Activated T-cell treated with anti-CD3 and anti-CD28 coated beads, Interleukin-2, amount 50 U/mL, for 72 hours (primary cell): ENCODE measurements at places on chromosomes 5 and 9. TPM values are rescaled to one million over a fixed set of nuclear protein-coding genes. Genes with fewer than 3 reads are reported as not detected.

Gene SEMA5A
- 0.14 TPM for total RNA-seq

Gene GABRP
- total RNA-seq: not detected

Gene NOXA1
- total RNA-seq: 1.4 TPM

Gene TAF11L10
- not detected for total RNA-seq

Gene LRRC19
- not detected for total RNA-seq

Gene PCDHGA8
- total RNA-seq: not detected

Gene SPINK4
- not detected for total RNA-seq

Gene GRXCR2
- not detected for total RNA-seq

Gene LECT2
- total RNA-seq: not detected

Gene C5orf63
- 16.0 TPM for total RNA-seq

Gene CER1
- total RNA-seq: not detected

Gene ACTBL2
- total RNA-seq: not detected

Gene C5orf46
- not detected for total RNA-seq
